ENCODE measurements at places on chromosomes 2 and 18.

DNA sequence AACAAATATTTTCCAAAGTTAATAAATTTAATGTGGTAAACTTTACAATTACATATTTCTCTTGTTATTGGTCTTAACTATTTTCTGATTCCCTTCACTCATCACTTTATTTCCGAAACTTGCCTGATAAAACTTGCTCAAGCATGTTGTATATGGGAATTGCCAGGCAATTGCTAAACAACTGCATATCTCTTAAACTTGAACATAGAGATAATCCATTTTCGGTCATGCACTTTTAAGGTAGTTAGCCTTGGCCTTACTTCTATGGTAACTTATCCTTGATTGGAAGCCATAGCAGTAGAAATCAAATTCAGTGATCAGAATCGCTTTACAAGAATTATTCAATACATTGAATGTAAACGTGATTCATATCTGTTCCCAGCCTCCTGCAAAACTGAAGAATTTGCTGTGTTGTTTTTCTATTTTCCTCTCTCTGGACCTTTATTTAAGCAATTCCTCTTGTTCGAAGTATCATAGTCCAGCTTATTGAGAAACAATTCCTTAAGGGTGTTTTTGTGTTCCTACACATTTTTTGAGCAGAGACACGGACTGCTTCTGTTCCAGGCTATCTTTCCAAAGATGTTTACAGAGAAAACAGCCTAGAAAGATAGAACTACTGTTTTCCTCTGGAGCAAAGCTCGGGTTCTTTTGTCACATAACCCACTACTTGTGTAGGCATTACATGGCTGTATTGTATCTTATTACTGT is 674.3 kb downstream of the IRS1 start:
- no peak for DNase-seq

DNA sequence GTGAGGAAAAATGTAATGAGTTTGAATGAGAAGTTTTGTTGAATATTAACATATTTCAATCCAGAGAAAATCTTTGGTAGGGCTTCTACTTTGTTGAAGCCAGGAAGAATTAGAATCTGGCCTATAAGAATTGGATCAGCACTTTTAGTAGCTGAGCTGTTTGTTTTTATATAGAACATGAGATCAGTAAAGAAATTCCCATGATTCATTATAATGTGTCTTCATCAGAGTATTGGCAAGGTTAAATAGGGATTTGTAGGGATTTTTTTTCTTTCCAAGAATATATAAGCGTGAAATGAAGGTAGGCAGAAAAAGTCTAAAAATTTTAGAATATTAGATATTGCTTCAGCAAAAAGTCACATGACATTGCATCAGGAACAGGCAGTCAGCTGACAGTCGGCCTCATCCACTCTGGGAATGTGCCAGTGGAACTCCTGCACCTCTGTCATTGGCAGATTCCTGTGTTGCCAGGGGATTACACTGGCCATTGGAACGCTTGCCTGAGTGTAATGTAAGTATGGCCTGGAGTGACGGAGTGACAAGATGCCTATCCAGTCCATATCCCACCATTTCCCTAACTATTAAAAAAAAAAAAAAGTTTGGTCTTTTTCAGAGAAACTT is 60.6 kb downstream of the SERTAD2 start:
- no peak for DNase-seq

DNA sequence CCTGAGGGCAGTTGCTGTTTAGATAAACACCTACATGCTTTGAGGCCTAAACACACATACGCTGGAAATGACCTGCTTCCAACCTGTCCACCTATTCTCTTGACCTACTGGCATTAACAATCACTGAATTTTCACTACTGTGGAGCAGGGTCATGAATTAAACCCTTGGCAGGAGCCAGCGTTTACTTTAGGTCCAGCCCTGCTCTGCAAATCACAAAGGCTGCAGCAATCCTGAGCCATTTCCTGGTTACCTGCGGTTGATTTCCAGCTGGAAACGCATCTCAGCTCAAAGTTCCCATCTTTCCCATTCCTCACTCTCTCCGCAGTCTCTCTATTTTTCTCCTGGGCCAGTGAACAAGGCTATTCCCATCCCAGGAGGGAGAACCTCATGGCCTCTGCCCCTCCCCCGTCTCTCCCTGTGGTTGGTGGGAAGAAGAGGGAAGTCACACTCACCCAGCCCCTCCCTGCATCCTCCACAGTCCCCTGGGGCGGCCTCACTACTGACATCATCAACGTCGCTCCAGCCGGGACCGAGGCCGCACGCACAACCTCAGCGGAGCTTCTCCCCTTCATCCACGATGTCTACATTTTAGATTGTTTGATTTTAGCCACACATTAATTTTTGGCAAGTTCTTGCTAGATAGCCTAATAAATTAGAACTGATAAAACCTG is 84.5 kb upstream of the SNTG2 start:
- no peak for DNase-seq

GRCh38 chr18:27604583-27604982 is 419.5 kb upstream of the CHST9 start:
- DNase-seq, result no peak

GRCh38 chr2:196635156-196635555 is 4.4 kb upstream of the CCDC150 start:
- DNase-seq, result no peak

GRCh38 chr18:31942291-31942998 is 483 bp downstream of the TRAPPC8 start:
- peak; percentile 30 for DNase-seq

GRCh38 chr18:13446610-13447461 is 228.3 kb downstream of the LDLRAD4 start:
- no peak for DNase-seq

DNA sequence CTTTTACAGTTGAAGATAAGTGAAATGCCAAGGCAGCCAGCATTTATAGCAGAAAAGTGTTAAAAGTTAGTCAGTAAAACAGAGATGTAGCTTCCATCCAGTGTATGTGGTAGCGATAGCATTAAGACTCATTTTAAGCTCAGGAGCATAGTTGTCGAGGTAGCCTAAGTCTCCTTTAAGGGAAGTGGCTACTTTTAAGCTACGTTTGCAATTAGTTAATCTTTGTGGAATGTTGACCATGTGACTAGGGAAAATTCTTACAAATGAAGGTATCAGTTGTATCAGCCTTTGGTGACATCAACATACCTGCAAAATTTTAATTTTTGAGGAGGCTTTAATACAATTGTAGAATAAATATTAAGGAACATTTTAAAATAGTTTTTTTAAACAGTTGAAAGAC is 61.9 kb downstream of the LHCGR start:
- DNase-seq, result no peak

- no peak for DNase-seq
Observed at GRCh38 chr2:10254373-10255188, 48.1 kb upstream of the HPCAL1 start.

- no peak for DNase-seq
Observed at GRCh38 chr2:221343524-221343923, 228.6 kb downstream of the EPHA4 start.

Data from GDM1 (cell line).